ENCODE measurements at places on chromosomes 4 and X.
A peak's percentile ranks its signal among the peaks of the same experiment; 100 is the strongest.

- no peak for DNase-seq
These were observed 6.5 kb downstream of the DOK7 start for GRCh38 chr4:3469386-3470243.

DNA sequence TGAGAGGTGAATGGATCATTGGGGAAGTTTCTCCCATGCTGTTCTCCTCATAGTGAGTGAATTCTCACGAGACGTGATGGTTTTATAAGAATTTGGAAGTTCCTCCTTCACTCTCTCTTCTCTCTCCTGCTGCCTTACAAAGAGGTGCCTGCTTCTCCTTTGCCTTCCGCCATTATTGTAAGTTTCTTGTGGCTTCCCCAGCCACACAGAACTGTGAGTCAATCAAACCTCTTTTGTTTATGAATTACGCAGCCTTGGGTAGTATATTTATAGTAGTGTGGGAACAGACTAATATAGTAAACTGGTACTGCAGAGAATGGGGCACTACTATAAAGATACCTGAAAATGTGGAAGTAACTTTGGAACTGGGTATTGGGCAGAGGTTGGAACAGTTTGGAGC lies 7.8 kb upstream of the CTAG2 start:
- DNase-seq = no peak

GRCh38 chr4:151770154-151770553 lies 9.3 kb upstream of the GATB start:
- DNase-seq = no peak

DNA sequence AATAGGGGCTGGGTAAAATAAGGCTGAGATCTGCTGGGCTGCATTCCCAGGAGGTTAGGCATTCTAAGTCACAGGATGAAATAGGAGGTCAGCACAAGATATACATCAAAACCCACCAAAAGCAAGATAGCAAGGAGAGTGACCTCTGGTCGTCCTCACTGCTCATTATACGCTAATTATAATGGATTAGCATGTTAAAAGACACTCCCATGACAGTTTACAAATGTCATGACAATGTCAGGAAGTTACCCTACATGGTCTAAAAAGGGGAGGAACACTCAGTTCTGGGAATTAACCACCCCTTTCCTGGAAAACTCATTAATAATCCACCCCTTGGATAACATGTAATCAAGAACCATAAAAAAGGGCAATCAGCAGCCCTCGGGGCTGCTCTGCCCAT lies 403.6 kb downstream of the KCNIP4 start:
- no peak for DNase-seq

- DNase-seq = peak; percentile 30
These were observed 532 bp downstream of the ZNF827 start for GRCh38 chr4:145937971-145938611.

- DNase-seq = peak; percentile 12
These were observed 15.6 kb upstream of the ASMTL start for GRCh38 chrX:1468250-1468772.

DNA sequence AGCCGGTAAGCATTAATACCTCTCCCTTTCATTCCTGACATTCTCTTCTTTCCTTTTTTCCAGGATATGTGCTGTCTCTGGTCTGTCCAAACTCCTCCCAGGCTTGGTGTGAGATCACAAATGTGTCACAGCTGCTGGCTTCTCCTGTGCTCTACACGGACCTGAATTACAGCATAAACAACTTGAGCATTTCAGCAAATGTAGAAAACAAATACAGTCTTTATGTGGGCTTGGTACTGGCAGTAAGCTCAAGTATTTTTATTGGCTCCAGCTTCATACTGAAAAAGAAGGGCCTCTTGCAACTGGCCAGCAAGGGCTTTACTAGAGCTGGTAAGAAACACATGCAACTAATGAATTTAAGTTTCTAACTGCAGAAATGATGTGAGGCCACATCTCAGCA lies 8.4 kb downstream of the NIPAL1 start:
- no peak for DNase-seq

- no peak for DNase-seq
These were observed 10.1 kb upstream of the STIM2 start for GRCh38 chr4:26850528-26850927.

- no peak for DNase-seq
These were observed 122.8 kb downstream of the ZC4H2 start for GRCh38 chrX:64853424-64853823.

DNA sequence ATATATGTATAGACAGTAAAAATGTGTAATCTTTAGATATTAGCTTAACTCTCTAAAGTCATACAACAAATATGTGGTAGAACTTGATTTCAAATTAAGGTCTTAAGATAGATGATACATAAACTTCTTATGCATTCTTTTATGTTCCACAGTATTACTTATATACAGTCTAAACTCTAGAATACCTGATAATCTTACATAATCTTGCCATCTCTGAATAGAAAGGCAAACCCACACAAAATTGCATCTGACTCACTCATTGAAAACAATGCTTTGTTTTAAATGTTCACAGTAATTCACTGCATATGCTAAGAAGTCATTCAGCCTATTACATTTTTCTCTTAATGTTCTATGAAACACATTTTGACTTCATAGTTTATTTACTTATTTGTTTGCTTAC lies 10.1 kb downstream of the SULT1B1 start:
- no peak for DNase-seq

DNA sequence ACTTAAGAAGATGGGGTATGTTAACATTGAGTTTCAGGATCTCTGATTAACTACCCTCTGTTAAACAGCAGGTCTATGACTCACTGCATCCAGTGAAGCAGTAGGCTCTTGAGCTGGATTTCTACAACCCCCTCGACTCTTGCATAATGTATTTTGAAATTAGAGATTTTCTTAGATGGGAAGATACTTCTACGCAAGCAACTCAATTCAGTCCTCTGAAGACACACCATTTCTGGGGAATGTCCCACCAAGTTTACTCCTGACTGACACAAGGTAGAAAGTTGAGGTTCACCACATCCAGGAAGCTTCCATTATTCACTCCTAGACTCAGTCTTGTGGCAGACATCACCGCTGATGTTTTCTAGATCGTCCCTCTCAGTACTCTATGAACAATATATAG lies 12.9 kb downstream of the PALLD start:
- no peak for DNase-seq

DNA sequence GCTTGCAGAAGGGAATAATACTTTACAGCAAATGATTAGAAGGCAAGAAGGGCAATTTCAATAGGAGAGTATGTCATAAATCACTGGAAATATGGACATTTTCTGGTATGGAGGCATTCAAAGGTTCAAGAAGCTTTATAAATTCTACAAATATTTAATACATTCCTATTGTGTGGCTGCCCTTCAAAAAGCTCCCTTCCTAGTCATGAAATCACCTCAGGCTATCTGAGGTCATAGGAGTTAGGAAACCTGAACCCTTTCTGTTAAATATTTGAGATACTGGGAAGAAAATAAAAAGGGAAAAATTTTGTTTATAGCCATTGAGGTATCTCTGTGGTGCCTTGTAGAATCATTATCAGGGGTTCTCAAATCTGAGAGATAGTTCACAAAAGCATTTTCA lies 316.8 kb upstream of the EMCN start:
- DNase-seq = no peak

DNA sequence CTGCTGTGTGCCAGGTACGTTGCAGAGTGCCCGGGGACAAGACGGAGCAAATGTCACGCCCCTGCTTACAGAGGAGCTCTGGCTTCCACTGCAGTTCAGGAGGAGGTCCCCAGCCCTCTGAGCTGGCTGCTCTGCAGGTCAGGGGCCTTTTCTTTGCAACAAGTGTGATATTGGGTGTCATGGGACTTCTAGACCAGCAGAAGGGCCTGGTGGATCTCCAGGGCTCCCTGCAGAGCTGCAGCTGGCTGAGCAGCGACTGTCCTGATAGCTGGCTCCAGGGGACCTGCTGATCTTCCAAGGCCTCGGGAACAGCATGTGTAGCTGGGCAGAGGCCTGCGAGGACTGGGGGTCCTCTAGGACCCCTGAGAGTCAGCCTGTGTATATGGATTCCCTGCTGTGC lies 120.4 kb downstream of the SORCS2 start:
- no peak for DNase-seq

- no peak for DNase-seq
These were observed 92.9 kb upstream of the TLL1 start for GRCh38 chr4:165779950-165780670.

GRCh38 chr4:182924497-182924896 lies 7.3 kb upstream of the DCTD start:
- DNase-seq = no peak

DNA sequence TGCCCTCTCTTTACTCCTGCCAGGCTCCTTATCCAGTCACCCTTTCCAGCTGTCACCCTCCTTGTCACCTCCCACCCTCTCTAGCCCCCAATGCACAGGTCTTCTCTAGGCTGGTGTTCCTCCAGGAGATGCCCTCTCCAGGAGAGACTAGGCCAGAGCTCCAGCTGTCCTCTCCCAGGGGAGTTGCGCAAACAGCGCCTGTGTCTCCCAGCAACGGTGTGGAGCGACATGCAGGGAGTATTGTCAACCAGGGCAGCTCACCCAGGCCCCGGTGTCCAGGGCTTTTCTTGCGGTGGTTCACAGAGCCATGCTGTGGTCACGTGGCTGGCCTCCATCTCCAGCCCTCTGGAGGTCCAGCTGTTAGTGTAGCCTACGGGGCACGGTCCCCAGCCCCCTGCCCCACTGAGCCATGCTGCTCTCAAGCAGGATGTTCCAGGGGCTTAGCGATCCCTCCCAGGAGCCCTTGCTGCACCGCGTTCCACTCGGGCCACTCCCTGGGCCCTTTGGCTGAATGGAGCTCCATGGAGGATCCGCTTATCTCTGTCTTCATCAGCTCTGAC lies 34.8 kb downstream of the CCNQ start:
- DNase-seq = no peak

- DNase-seq = no peak
These were observed 23.6 kb downstream of the ATP5ME start for GRCh38 chr4:650461-650860.

- no peak for DNase-seq
These were observed 376.6 kb upstream of the EMCN start for GRCh38 chr4:100894339-100894870.

DNA sequence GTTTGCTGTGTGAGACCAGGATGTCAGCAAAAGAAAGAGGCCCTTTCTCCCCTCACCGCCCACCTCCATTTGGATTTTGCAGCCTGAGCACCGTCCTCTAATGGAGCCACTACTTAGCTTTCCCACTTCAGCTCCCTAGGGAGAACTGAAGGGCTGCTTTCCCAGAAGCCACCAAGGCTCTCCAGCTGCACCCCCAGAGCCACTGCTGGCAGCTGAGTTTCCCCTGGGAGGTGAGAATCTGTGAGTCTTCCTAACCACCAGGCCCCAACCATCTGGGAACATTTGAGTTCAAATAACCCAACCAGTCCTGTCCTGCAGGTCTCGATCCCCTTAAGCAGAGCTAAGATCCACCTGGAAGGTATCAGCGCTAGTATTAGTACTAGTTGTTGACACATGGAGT lies 173.1 kb upstream of the USP9X start:
- no peak for DNase-seq

DNA sequence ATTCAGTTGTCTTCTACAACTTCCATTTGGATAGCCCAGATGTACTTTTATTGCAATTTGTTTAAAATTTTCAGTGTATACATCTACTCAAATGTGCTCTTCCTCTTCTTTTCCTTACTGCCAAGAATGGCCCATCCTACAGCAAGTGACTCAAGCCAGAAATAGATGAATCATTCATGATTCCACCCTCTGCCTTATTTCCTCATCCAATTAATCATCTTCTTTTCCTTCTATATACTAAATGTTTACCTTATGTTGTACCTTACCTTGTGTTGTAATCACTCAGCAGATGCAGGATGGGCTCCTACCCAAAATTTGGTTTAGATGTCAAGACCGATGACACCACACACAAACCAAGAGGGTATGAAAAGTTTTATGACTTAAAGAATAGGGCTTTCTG lies 437.8 kb downstream of the GRXCR1 start:
- DNase-seq = no peak

GRCh38 chrX:18888281-18888680 lies 95.6 kb downstream of the PHKA2 start:
- DNase-seq = no peak

DNA sequence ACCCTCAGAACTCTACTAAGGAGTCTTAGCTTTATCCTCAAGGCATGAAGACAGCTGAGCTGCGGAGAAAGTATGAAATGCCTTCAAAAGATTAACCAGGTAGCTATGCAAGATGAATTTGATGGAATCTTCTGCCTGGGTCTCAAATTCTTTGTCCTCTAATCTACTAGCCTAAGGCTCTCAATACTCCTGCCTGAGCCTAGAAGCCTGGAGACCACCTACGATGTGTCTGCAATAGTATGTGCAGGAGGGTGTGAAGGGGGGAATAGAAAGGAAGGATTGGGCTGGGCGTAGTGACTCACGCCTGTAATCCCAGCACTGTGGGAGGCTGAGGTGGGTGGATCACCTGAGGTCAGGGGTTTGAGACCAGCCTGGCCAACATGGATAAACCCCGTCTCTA lies 178.2 kb upstream of the GPC4 start:
- DNase-seq = no peak

All from LoVo (cell line).